ENCODE measurements at places on chromosomes 5 and 9.

- no peak for DNase-seq
Measured at GRCh38 chr5:92939428-92939827, 641.6 kb downstream of the NR2F1-AS1 start.

- DNase-seq = no peak
Measured at GRCh38 chr5:135589152-135589551, 10.4 kb upstream of the CXCL14 start.

- no peak for DNase-seq
Measured at GRCh38 chr9:83141887-83142286, 78.9 kb upstream of the RASEF start.

- DNase-seq = no peak
Measured at GRCh38 chr5:411728-412127, 31.2 kb upstream of the EXOC3 start.

DNA sequence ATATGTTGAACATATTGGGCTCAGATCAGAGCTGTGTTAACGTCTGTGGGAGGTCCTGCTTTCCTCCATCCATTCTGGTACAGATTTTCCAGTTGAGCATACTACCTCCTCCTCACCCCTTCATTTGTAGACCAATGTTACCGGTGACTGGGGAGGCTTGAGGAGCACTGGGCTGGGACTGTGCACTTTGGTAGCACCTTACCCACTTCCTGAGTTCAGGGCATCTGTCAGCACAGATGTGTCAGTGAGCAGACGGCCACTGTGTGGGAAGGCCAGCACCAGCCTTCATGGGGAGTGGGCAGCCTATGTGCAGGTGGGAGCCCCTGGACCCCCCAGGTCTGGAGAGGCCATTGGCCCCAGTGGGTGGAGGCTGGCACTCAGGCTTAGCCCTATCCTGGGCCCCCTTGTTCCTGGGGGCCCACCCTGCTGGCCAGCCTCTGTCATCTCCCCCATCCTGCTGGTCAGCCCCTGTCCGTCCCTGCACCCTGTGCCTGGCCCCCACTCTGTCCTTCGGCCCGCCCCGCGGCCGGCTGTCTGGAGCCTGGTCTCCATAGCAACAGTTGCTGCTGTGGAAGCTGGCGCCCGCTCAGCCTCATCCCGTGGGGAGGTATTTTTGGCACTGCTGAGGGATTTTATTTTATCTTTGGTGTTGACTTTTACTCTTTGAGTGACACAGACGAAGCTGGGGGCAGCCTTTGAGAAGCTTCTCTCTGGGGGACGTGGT, 21.3 kb downstream of the WNK2 start:
- no peak for DNase-seq
